ENCODE measurements at places on chromosomes 6 and 20.

DNA sequence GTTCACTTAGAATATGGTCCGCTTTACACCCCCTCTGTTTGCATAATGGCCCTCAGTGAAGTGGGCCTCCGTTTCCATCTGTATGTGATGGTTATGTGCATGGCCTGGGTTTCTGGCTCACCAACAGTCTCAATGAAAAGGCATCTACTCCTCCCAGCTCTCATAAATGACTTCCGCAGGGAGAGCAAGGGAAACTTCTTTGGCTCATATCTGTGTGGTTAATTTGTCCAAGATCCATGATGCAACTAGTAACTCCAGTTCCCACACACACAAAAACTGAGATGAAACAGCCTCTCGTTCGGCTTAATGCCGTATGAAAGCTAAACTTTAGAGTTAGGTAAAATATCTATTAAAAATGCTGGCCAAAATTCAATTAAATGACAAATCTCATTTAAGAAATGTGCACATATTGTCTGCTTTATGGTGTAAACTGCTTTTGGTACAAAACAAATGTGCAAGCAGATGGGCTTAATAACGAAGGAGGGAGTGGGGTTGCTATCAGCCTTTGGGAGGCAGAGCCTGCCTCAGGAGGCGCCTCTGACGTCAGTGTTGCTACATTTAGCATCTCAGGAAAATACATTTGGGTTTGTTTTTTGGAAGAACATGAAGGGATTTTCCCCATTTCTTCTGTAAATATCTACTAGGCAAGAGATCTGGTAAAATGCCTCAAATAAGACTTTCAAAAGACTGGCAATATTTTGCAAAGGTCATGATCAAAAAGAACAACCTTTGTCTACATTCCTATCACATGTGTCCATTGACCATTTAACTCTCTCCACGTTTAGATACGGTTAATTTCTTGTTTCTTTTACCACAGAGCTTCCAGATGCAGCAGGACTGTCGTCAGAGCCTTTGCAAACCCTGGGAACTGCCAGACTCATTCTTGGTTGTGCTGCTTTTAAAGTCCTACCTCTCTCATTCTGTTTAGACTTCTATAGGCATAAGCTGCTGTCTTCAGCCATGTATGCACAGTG lies 96.8 kb downstream of the ARMC2 start:
- DNase-seq = no peak

- no peak for DNase-seq
These were observed 41.9 kb downstream of the PCNA start for GRCh38 chr20:5077761-5078387.

- no peak for DNase-seq
These were observed 101.4 kb upstream of the NHSL1 start for GRCh38 chr6:138600726-138601125.

GRCh38 chr6:111027219-111027618 lies 45.4 kb downstream of the RPF2 start:
- DNase-seq = no peak

GRCh38 chr20:7744411-7744810 lies 195.8 kb downstream of the HAO1 start:
- peak; percentile 5 for DNase-seq

DNA sequence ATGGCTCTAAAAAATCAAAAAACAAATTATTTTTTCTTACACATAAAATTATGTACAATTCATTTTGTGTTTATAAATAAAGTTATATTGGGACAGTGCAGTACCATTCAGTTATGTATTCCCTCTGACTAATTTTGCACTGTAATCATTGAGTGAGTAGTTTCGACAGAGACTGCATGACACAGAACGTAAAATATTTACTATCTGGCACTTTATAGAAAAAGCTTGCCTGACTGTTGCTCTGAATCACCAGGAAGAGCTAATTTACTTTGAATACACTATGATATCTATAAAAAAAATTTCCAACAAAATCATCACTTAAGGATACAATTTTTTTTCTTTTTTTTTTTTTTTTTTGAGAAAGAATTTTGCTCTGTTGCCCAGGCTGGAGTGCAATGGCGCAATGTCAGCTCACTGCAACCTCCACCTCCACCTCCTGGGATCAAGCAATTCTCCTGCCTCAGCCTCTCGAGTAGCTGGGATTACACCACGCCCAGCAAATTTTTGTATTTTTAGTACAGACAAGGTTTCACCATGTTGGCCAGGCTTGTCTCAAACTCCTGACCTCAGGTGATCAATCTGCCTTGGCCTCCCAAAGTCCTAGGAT lies 11.0 kb upstream of the KHDC1L start:
- DNase-seq = peak; percentile 75

DNA sequence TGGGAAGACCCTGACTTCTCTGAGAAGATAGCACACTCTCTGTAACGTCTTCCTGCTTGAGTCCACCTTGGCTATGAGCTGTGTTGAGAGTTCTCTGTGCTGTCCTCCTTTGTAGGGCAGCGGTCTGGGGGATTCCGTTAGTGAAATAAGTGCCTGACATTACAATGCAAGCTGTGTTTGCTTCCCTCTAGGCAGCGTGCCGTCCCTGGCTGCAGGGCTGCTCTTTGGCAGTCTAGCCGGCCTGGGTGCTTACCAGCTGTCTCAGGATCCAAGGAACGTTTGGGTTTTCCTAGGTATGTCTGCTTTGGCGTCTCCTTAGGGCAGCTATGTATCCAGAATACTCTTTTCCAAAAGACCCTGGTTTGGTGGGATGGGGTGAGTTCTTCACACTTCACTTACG lies 2.8 kb downstream of the TMEM14C start:
- no peak for DNase-seq

DNA sequence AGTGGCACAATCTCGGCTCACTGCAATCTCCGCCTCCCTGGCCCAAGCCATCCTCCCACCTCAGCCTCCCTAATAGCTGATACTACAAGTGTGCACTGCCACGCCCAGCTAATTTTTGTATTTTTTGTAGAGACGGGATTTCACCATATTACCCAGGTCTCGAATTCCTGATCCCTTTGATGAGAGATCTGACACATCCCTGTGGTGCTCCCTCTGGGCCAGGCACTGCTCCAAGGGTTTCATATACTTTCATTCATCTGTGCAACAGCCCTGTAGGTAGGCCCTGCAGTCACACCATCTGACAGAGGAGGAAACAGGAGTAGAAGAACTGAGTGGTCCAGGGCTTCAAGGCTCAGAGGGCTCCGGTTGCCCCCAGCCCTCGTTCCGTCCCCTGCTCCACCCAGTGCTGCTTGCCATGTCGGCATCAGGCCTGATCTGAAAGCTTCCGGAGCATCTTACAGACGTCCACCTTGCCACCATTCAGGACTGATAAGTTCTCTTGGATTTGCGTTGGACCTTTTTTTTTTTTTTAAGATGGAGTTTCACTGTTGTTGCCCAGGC lies 3.3 kb downstream of the ZGPAT start:
- no peak for DNase-seq

DNA sequence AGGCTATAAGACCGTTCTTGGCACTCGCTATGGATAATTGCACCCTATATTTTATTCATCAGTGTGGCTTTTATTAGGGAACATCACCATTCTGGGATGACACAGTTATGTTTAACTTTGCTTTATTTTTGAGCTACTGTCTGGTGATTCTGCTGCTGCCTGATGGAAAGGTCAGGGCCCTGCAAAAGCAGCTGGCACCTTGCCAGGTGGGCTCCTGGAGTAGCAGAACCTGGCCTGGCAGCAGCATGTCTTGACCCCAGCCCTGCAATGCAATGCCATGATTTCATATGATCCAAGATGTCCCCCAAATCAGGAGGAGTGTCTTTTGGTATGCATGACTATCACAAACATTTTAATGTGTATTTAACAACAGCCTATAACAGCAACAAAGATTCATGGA lies 228.4 kb upstream of the RSPO3 start:
- DNase-seq = no peak

DNA sequence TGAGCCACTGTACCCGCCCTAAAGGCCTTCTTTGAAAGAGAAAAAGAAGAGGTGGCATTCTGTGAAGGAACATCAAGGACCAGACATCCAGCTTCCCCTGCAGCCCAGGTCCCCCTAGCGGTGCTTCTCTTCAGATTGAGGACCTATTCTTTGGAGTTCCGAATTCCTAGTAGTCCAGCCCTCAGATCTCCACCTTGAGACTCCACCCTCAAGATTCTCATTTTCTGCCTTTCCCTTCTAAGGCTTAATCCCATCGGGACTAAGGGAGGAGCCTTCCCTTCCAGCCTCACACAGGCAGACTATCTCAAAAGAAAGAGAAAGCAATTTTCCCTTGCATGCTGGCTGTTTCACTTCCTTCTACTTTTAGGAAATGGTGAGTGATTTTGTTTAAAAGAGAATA lies 32.5 kb downstream of the MUC22 start:
- peak; percentile 41 for DNase-seq

GRCh38 chr6:109301418-109301817 lies 80.8 kb downstream of the CD164 start:
- DNase-seq = no peak

DNA sequence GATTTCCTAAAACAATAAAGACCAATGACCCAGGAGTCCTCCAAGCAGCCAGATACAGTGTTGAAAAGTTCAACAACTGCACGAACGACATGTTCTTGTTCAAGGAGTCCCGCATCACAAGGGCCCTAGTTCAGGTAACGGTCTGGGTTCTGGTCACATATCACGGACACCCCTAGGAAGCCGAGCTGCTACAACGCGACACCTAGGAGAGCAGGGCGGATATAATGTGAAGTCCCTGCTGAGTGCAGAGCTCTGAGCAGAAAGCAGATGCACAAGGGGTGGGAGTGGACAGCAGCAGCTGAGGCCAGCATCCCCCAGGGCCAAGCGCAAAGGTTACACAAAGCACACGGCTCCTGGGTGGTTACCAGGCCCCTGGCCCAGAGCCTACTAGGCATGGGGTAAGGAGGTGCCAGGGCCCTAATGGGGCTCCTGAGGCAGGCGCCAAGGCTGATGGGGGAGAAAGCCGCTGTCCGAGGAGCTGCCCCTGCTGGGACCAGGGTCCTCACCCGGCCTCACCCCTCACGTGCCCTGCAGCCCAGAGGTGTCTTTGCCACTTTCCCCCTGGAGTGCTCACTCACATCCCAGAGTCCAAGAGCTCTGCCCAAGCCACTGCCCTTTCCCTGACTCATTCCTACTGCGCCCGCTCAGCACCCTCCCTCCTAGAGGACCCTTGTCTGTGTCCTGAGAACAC lies 8.4 kb downstream of the CST7 start:
- DNase-seq = no peak

DNA sequence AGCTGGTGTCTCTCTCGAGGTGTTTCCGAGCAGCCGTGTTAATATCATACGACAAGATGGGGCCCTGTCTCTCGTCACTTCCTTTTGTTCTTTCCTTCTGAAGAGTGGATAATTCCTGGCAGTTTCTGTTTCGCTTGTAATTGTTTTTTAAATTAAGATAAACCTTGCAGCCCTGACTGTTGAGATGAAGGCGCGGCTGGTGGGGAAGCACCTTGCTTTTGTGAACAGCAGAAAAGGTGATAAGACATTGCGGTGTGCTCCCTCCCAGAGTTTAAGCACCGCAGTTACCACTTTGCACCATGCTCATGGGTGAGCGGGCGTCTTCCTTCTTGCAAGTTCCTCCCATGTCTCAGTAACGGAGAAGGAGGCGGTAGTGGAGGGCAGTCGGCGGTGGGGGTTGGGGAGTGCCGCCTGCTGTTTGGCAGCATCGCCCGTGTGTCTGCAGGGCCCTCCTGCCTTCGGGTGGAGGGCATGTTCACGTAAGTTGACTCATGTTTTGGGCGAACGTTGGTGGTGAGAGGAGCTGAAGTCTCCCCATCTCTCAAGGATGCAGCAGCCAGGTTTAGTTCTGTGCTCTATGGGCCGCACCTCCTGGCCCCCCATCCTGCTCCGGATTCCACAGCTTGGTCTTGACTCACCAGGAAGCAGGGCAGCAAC lies 345.9 kb downstream of the TAF4 start:
- no peak for DNase-seq

- DNase-seq = peak; percentile 74
These were observed 69.1 kb upstream of the FLRT3 start for GRCh38 chr20:14406495-14406894.

DNA sequence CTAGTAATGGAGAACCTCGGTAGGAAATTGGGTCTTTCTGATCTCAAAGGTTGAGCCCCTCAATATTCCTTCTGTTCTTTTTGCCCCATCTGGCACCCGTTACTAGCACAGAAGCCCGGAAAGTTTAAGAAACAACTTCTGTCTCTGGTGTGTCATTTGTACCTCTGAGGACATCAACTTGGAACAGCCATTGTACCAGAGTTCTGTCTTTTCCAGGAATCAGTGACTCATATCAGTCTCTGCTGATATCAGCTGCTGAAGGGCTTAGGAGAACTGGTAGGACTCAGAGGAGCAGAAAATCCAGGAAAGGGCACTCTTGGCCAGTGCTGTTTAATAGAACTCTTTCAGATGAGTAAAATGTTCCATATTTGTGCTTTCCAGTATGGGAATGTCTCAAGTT lies 78.3 kb upstream of the CHD6 start:
- DNase-seq = no peak

DNA sequence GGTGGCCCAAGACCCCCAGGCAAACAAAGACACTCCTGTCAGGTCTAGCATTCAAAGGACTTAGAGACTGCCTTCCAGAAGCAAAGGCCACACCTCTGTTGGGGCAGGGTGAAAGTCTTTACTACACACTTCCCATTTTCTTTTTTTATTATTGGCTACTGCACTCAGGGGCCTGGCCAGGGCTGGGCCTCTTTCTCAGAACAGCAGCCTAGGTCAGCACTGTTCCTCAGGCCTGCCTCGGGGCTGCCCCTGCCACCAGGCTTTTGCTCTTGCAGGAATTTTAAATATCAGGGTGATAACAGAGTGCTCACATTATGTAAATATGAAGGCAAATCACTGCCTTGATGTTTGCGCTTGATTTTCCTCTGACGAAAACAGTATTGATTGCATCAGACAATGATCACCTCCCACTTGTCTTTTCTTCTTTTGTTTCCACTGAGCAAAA lies 18.5 kb downstream of the GSTA4 start:
- DNase-seq = no peak

DNA sequence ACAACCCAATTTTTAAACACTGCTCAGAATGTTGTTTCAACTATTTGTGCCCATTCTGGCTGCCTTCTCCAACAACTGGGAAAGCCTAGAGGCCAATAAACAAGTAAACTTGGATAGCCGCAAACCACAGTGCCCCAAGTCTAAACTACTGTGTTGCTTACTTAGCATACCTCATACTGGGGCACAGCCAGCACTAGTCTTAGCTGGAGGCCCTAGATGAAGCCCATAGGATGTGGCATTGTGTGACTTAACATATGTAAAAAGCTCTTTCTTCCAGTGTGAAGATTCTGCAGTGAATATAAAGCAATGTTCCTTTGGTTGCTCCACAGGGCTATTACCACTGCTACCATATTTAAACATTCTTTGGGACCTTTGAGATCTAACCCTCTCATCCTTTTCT lies 564.3 kb upstream of the NRSN1 start:
- DNase-seq = no peak

DNA sequence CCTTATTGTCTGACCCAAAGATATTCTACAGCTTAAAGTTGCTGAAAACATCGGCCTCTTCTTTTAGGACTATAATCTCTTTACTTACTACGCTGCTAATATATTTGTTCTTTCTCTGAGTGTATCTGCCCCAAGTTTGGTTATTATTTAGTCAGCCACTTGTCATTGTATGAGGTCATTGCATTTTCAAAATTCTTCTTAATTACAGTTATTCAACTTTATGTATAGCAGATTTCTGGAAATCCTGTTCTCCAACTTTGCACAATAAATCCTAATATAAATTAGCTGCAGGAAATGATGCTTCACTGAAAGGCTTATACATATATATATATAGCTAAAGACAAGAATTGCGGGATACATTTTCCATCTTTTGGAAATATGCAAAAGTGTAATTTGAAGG lies 88.5 kb upstream of the HIVEP1 start:
- DNase-seq = no peak

GRCh38 chr20:2264118-2264517 lies 31.7 kb upstream of the TGM3 start:
- no peak for DNase-seq

Measured in RWPE1 (cell line).